ENCODE measurements at places on chromosomes 12 and 14.

- no peaks in the 10 kb centered on the region for H3K36me3 ChIP-seq
- peaks cover 13% of the 10 kb centered on the region for H3K27me3 ChIP-seq
- H3K27ac ChIP-seq: no peak overlapping the region
- no peaks in the 10 kb centered on the region for H3K4me1 ChIP-seq
- no peak for DNase-seq
These were observed 102.1 kb downstream of the MYRFL start for GRCh38 chr12:69927164-69927563.

DNA sequence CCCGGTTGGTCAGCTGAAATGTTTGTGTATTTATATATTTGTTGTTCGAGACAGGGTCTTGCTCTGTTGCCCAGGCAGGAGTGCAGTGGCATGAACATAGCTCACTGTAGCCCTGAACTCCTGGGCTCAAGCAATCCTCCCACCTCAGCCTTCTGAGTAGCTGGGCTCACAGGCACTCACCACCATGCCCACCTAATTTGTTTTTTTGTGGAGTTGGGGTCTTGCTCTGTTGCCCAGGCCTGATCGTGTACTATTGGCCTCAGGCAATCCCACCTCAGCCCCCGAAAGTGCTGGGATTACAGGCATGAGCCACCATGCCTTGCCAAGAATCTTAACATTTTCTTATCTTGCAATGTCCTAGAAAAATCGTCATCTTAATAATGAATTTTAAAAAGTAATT, 3.3 kb downstream of the RAN start:
- no peaks in the 10 kb centered on the region for H3K27me3 ChIP-seq
- no peak overlapping the region for H3K4me3 ChIP-seq
- DNase-seq: no peak
- peaks cover 71% of the 10 kb centered on the region for H3K4me1 ChIP-seq
- H3K36me3 ChIP-seq: peaks cover 52% of the 10 kb centered on the region

- H3K27me3 ChIP-seq: no peaks in the 10 kb centered on the region
- no peak overlapping the region for H3K4me3 ChIP-seq
- H3K4me1 ChIP-seq: no peaks in the 10 kb centered on the region
- no peak for DNase-seq
- no peaks in the 10 kb centered on the region for H3K36me3 ChIP-seq
- no peak overlapping the region for H3K27ac ChIP-seq
These were observed 148.0 kb downstream of the SLC38A4 start for GRCh38 chr12:46677749-46678148.

- DNase-seq: no peak
- H3K27ac ChIP-seq: peak overlapping the region; percentile 98
- H3K36me3 ChIP-seq: peaks cover 62% of the 10 kb centered on the region
- no peak overlapping the region for H3K4me3 ChIP-seq
- H3K4me1 ChIP-seq: peaks cover 83% of the 10 kb centered on the region
These were observed 11.9 kb downstream of the TTC9 start for GRCh38 chr14:70653662-70654061.

DNA sequence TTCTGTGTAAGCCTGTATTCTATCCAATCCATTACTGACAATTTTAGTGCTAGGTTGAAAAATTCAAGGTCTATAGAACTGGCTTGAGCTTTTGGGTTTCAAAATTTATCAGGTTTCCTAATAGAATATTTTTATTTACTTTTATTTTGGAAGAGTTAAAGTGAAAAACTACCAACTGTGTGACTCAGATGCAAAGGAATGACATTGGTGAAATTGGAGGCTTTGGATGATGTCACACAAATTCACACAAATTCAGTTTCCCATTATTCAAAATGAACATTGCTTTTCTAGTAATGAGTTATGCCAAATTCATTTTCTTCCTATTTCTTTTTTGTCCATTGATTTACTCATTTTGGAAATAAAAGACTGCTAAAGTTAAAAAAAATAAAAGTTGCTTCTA, 186.9 kb downstream of the ALX1 start:
- H3K36me3 ChIP-seq: no peaks in the 10 kb centered on the region
- DNase-seq: no peak
- H3K27ac ChIP-seq: no peak overlapping the region
- peaks cover 3% of the 10 kb centered on the region for H3K27me3 ChIP-seq
- peaks cover 13% of the 10 kb centered on the region for H3K4me1 ChIP-seq

DNA sequence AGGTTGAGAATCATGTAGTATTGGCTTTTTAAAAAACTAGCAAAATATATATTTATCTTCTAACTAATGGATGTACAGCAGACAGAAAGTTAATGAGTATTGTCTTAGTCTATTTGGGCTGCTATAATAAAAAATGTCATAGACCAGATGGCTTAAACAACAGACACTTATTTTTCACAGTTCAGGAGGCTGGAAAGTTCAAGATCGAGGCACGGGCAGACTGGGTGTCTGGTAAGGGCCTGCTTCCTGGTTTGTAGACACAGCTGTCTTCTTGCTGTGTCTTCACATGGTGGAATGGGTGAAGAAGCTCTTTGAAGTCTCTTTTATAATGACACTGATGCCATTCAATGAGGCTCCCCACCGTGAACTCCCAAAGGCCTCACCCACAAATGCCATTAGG, 70.1 kb upstream of the KRR1 start:
- no peaks in the 10 kb centered on the region for H3K4me1 ChIP-seq
- H3K36me3 ChIP-seq: no peaks in the 10 kb centered on the region
- H3K4me3 ChIP-seq: no peak overlapping the region
- H3K27me3 ChIP-seq: no peaks in the 10 kb centered on the region
- no peak overlapping the region for H3K27ac ChIP-seq

- H3K4me3 ChIP-seq: no peak overlapping the region
- DNase-seq: peak; percentile 83
These were observed 50.5 kb downstream of the IRF2BPL start for GRCh38 chr14:76977793-76978720.

DNA sequence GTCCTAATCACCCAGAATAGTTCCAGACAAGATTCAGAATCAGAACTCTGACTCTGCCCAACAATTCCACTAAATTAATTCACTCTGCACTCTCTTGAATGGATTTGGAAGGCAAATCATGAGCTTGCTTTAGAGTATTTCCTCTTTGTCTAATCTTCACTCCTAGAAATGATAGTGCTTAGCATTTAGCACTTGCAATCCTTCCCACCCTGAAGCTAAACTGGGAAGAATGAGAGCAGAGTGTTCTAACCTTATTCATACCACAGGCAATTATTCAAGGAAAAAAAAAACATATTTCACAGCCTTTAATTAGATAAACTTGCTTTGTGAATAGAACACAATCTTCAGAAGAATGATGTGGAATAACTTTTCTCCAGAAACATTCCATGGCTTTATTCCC, 264.6 kb downstream of the PAWR start:
- H3K36me3 ChIP-seq: no peaks in the 10 kb centered on the region
- no peak overlapping the region for H3K4me3 ChIP-seq
- H3K27ac ChIP-seq: no peak overlapping the region
- H3K27me3 ChIP-seq: no peaks in the 10 kb centered on the region
- H3K4me1 ChIP-seq: no peaks in the 10 kb centered on the region

- H3K27me3 ChIP-seq: no peaks in the 10 kb centered on the region
- peaks cover 47% of the 10 kb centered on the region for H3K4me1 ChIP-seq
- H3K27ac ChIP-seq: no peak overlapping the region
- no peak for DNase-seq
- H3K4me3 ChIP-seq: no peak overlapping the region
These were observed 29.4 kb downstream of the SSH1 start for GRCh38 chr12:108827941-108828340.

GRCh38 chr12:21350975-21351374, 16.3 kb upstream of the SLCO1A2 start:
- no peak overlapping the region for H3K4me3 ChIP-seq
- no peak for DNase-seq
- no peak overlapping the region for H3K27ac ChIP-seq

DNA sequence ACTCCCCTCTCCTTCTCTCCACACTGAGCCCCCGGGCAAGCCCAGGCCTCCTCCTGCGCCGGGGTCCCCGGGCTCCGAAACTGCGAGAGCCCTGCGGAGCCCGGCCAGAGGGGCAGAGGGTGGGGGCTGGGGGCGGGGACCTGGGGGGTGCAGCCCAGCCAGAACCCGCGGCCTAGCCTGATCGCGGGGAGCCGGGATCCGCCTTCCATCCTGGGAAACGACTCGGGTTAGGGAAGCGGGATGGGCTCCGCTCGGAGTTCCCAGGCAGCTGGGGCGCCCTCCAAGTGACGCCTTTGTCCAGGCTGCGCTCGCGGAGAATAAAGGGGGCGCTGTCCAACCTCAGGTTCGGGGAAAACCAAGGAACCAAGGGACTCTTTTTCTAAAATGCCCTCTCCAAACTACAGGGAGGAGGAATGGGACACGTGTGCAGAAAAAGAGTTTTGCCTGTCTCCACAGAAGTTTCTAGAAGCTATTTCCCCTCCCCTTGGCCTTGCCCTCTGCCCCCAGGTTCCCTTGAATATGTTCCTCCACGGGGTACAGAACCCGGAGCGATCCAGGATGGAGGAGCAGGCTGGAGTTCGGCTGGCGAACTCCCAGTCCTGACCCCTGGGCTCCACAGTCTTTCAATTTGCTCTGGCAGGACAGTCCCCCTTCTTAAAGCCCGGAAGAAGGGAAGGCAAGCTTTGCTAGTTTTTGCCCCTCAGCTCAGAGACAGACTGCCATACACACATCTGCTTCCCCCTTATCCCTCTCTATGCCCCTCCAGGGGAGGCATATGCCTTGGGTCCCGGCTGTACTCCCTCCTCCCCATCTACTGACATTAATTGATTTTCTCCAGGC, 13.9 kb downstream of the NKX2-1 start:
- peaks cover 3% of the 10 kb centered on the region for H3K4me1 ChIP-seq
- no peak for DNase-seq
- peak overlapping the region; percentile 33 for H3K27ac ChIP-seq
- H3K4me3 ChIP-seq: no peak overlapping the region
- H3K36me3 ChIP-seq: peaks cover 6% of the 10 kb centered on the region
- H3K27me3 ChIP-seq: peaks cover 88% of the 10 kb centered on the region

DNA sequence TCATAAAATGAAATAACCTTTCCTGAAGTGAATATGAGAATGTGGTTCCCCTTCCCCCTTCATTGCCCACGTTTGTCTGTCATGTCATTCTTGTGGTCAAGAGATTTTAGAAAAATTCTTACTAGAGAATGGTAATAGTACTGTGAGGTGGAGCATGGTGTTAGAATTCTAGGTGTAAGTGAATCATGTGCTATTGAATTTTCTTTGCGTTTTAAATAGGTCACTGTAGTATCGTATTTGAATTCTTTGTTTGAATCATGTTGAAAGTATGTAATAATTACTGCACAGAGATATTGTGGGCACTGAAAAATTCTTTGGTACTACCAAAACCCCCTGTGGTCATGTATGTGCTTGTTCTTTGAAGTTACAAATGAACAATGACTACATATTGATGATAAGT, 49.9 kb downstream of the FUT8 start:
- peaks cover 57% of the 10 kb centered on the region for H3K36me3 ChIP-seq
- no peaks in the 10 kb centered on the region for H3K27me3 ChIP-seq
- no peak overlapping the region for H3K4me3 ChIP-seq

DNA sequence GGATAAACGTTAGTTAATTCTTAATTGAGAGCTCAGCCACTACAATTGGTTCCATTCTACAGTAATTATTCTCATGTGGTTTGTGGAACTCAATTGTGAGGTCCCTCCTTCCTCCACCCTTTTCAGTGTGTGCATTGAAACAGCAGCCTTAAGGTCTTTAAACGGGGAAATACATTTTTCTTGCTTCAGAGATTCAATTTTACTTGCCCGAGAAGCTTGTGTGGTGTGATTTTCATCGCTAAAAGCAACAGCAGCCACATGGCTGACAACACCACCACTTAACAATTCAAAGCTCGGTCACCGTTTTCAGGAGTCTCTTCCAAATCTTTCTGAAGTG, 733 bp upstream of the PPFIBP1 start:
- H3K27me3 ChIP-seq: peaks cover 32% of the 10 kb centered on the region
- H3K4me3 ChIP-seq: peak overlapping the region; percentile 94
- peak overlapping the region; percentile 90 for H3K27ac ChIP-seq
- H3K4me1 ChIP-seq: peaks cover 40% of the 10 kb centered on the region
- no peaks in the 10 kb centered on the region for H3K36me3 ChIP-seq

- H3K4me3 ChIP-seq: peak overlapping the region; percentile 70
- peaks cover 84% of the 10 kb centered on the region for H3K4me1 ChIP-seq
- no peaks in the 10 kb centered on the region for H3K27me3 ChIP-seq
- peak overlapping the region; percentile 98 for H3K27ac ChIP-seq
- DNase-seq: peak; percentile 79
These were observed 7.5 kb upstream of the SYNE3 start for GRCh38 chr14:95523815-95524448.

DNA sequence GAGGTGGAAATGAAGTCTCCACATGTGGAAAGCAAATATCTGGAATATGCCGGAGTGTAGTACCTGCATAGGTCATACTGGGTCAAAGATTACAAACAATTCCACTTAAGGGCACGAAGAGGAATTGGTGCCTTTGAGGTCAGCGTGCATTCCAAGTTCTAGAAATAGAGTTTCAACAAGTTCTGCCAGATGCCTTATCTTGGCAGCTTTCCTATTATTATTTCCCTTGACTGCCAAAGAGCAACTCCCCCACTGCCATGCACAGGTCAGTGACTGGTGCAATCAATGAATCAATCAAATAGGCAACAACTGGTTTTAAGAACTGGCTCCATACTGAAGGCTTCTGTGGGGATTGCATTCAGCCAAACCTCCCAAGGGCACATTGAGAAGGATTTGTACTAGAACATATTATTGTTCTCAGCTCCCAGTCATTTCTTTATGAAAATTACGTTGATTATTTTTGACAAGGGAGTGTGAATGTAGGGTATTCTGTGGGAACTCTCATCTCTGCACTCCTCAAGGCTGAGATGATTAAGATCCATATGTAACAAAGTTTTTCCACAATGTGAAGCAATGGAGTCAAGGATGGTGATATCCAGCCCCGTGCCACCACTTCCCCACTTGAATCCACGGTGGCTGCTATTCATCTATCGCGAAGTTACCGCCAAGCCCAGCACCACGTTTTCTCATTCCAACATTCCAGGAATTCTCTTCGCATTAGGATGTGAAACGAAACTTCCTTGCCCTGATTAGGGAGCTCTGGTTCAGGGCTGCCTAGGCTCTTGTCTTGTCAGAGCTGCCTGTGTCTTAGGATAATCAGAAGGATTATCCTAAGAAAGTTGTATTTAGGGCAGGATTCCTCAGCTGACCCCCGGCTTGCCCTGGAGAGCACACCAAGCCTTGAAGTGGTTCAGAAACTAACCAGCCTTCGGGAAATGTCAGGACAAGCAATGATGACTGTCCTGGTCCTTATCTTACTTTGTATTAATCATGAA, 115.1 kb upstream of the PCED1B start:
- H3K36me3 ChIP-seq: no peaks in the 10 kb centered on the region
- H3K27me3 ChIP-seq: peaks cover 13% of the 10 kb centered on the region
- no peaks in the 10 kb centered on the region for H3K4me1 ChIP-seq
- no peak for DNase-seq
- H3K27ac ChIP-seq: no peak overlapping the region

All from activated naive CD4-positive, alpha-beta T cell treated with anti-CD3 and anti-CD28 coated beads, Interleukin-2, amount 10 ng/mL, durations not matched to agents 7 days and 5 days (primary cell).